ENCODE measurements at places on chromosomes 3 and 15. TPM values are rescaled to one million over a fixed set of nuclear protein-coding genes. Genes with fewer than 3 reads are reported as not detected.

- peaks cover 18% of the 10 kb centered on the region for H3K4me1 ChIP-seq
- H3K27ac ChIP-seq = no peak overlapping the region
- no peak overlapping the region for H3K4me3 ChIP-seq
- no peaks in the 10 kb centered on the region for H3K27me3 ChIP-seq
- H3K36me3 ChIP-seq = no peaks in the 10 kb centered on the region
Measured at GRCh38 chr3:72520690-72521308, 327.4 kb downstream of the SHQ1 start.

FAM227B gene
- polyA plus RNA-seq = 12.8 TPM

GRCh38 chr15:45094358-45094730, 19.6 kb downstream of the DUOX2 start:
- no peak for DNase-seq
- H3K4me1 ChIP-seq = no peaks in the 10 kb centered on the region
- no peaks in the 10 kb centered on the region for H3K36me3 ChIP-seq
- no peak overlapping the region for H3K4me3 ChIP-seq
- H3K27ac ChIP-seq = no peak overlapping the region

CCDC51 gene
- 45.4 TPM for polyA plus RNA-seq

SMCO1 gene
- polyA plus RNA-seq = not detected

CCDC54 gene
- polyA plus RNA-seq = not detected

CDCP1 gene
- 0.71 TPM for polyA plus RNA-seq

DNA sequence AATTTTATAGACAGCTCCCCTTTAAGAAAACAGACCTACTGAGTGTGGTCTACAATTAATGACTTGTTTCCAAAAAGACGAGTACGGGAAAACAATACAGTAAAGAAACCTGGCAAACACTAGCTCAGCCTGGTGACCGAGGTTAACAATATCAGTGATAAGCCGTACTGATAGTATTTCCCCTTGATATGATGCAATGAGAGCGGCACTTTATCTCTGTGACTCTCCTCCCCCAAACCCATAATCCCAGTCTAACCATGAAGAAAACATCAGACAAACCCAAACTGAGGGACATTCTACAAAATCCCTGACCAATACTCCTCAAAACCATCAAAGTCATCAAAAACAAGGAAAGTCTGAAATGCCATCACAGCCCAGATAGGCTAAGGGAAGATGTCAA, 8.2 kb downstream of the DENND4A start:
- peaks cover 6% of the 10 kb centered on the region for H3K4me1 ChIP-seq
- H3K36me3 ChIP-seq = no peaks in the 10 kb centered on the region
- no peaks in the 10 kb centered on the region for H3K27me3 ChIP-seq
- H3K4me3 ChIP-seq = no peak overlapping the region

- H3K4me1 ChIP-seq = no peaks in the 10 kb centered on the region
- no peak for DNase-seq
- H3K27ac ChIP-seq = no peak overlapping the region
- no peaks in the 10 kb centered on the region for H3K36me3 ChIP-seq
- no peaks in the 10 kb centered on the region for H3K27me3 ChIP-seq
- no peak overlapping the region for H3K4me3 ChIP-seq
Measured at GRCh38 chr3:40805456-40805855, 280.7 kb downstream of the ZNF621 start.

CTXN2 gene
- polyA plus RNA-seq = not detected

DNA sequence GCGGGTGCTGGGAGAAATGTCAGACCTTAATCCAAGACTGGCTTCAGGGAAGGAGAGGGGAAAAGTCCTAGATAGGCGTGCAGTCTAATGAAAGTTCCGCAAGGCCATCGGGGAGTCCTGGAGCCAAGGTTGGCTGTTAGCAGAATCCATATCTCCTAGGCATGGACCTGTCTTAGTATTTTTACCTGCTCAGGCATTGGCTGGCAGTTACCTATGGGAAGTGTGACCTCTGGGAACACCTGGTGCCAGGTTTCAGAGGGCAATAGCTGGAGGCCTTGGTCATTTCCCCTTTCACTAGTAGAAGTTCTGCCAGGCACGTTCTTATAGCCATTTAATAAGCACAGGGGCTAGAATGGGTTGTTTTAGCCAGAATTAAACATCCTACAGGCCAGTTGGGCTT, 330.8 kb upstream of the SEMA6D start:
- H3K36me3 ChIP-seq = no peaks in the 10 kb centered on the region
- DNase-seq = no peak
- H3K27me3 ChIP-seq = no peaks in the 10 kb centered on the region
- H3K4me3 ChIP-seq = no peak overlapping the region

DNA sequence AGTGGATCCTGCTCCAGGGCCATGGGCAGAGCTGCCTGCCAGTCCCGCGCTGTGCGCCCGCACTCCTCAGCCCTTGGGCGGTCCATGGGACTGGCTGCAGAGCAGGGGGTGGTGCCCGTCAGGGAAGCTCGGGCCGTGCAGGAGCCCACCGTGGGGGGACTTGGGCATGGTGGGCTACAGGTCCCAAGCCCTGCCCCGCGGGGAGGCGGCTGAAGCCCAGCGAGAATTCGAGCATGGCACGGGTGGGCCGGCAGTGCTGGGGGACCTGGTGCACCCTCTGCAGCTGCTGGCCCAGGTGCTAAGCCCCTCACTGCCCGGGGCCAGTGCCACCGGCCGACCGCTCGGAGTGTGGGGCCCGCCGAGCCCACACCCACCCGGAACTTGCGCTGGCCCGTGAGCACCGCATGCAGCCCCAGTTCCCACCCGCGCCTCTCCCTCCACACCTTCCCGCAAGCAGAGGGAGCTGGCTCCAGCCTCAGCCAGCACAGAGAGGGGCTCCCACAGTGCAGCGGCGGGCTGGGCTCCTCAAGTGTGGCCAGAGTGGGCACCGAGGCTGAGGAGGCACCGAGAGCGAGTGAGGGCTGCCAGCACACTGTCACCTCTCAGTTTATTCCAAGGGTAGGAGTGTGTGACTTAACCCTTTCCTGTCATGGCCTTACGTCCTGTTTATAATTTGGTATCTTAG, 129.3 kb downstream of the TMEM108 start:
- no peak overlapping the region for H3K27ac ChIP-seq
- H3K36me3 ChIP-seq = no peaks in the 10 kb centered on the region
- H3K4me3 ChIP-seq = no peak overlapping the region
- no peak for DNase-seq
- H3K27me3 ChIP-seq = no peaks in the 10 kb centered on the region

GRCh38 chr3:139227165-139227564, 116.7 kb upstream of the MRPS22 start:
- H3K4me1 ChIP-seq = no peaks in the 10 kb centered on the region
- no peak overlapping the region for H3K27ac ChIP-seq
- DNase-seq = no peak
